ENCODE measurements at places on chromosomes 1 and 21.

DNA sequence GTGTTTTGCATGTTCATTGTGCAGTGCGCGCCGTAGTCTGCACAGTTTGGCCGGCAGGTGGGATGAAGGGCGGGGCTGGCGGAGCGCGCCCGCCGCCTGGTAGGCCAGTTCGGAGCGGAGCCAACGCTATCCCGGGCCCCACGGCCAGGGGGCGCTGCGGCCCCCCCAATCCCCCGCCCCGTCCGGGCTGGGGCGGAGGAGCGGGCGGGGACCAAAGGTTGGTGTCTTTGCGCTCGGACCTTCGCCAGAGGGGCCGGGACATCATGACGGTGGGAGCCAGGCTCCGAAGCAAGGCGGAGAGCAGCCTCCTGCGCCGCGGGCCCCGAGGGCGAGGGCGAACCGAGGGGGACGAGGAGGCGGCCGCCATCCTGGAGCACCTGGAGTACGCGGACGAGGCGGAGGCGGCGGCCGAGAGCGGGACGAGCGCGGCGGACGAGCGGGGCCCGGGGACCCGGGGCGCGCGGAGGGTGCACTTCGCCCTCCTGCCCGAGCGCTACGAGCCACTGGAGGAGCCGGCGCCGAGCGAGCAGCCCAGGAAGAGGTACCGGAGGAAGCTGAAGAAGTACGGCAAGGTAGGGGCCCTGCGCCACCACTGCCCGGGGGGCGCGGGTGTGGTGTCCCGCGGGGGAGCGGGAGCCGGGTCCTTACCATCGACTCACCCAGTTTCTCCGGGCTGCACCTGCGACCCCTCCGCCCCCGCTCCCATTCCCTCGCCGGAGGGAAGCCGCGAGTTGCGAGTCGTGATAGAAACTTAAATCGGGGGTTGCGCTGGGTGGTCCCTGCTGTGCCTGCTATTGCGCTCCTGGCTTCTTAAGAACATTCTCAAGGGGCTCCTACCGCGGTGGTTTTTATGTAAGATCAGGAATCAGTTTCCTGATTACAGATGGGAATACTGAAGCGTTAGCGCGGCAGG is at the start of gene C1orf115:
TSS of gene C1orf115 (plus strand) at position 224 of the 913 bp plus-strand sequence. CDS start at position 264, 40 bp downstream.
- DNase-seq = peak; percentile 78

DNA sequence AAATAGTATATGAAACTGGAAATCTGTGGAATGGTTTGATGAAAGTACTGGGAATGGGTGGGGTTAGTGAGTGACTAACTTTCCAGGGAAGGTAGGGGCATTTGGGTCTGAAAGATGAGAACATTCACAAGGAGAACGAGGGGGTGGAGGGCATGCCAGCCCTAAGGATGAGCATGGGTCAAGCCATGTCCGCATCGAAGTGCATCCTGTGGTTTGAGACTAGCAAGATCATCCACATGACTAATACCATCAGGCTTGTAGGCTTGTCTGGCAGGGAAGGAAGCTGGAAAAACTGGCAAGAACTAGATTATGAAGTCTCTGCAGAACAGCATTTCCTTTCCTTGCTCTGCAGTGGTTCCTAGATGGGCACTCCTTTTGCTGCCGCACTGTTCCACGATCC is 70.4 kb upstream of the UBE2U start:
- no peak for DNase-seq

DNA sequence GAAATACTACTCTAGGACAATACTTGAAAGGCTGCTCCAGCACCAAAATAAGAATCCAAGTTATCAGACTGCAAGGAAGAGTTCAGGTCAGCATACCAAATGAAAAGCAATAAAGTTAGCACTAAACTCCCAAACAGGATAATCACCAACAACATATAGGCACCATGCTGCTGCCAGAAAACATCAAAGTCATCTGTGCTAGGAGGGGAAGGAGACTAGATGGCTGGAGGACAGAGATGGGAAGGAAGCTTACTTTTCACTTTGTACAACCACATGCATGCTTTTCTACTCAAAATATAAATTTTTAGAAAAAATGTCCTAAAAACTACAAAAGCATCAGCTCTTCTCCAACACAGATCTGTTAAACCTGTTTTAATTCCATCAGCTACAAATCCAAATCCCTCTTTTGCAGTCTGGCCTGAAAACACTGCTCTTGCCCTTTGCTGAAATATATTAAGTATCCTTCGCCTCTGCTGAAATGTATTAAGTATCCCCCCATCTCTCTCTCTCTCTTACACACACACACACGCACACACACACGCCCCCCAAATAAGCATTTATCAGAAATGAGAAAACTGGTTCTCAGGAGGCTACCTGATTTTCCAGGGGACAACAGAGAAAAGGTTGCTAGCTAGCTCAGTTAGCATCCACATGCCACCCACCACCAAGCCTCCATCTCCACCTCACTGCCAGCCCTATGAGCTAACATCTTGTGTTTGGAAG is 1.5 kb downstream of the GATAD2B start:
- DNase-seq = no peak

- DNase-seq = no peak
Observed at GRCh38 chr1:189424746-189425331, 1052.8 kb downstream of the BRINP3 start.

- no peak for DNase-seq
Observed at GRCh38 chr1:12075195-12076114, 12.4 kb downstream of the TNFRSF8 start.

DNA sequence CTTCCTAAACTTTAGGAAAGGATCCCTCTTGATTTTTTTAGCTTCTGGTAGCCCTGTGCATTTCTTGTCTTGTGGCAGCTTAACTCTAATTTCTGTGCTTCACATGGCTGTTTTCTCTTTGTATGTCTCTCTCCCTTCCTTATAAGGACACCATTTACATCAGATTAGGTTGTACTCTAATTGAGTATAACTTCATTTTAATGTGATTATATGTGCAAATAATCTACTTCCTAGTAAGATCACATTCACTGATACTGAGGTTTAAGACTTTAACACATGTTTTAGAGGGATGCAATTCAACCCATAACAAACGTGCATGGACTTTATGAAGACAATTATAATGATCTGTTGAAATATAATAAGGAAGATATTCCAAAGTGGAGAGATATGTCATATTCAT is 46.7 kb downstream of the RGS4 start:
- DNase-seq = no peak

- no peak for DNase-seq
Observed at GRCh38 chr1:108815566-108815965, 41.3 kb downstream of the AKNAD1 start.

DNA sequence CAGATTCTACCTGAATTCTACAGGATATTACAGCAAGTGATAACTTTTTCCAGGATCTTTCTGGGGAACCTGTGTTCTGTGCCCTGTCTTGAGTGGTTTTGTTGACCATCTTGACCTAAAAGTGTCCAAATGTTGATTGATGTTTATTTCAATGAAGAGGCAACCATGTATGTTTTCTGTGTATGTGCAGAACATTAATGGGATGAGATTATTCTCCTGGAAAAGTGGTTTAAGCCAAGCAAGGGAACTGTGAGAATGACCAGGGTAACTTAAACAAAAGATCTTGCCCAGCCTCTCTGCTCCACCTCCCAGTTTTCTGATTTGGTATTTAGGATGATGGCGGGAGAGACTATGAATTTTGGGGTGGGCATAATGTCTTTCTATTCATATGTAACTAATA is 1.0 kb upstream of the SAMD13 start:
- no peak for DNase-seq

- no peak for DNase-seq
Observed at GRCh38 chr1:110876748-110877341, 3.9 kb downstream of the CD53 start.

Data from stimulated activated CD4-positive, alpha-beta T cell treated with anti-CD3 and anti-CD28 coated beads, Interleukin-2, amount 100 ng/mL, for 48 hours (primary cell).